NCI-H1417 treated with DMSO at 0.1 percent for 48 hours (cell line): ENCODE measurements at places on chromosomes 13 and 19.

DNA sequence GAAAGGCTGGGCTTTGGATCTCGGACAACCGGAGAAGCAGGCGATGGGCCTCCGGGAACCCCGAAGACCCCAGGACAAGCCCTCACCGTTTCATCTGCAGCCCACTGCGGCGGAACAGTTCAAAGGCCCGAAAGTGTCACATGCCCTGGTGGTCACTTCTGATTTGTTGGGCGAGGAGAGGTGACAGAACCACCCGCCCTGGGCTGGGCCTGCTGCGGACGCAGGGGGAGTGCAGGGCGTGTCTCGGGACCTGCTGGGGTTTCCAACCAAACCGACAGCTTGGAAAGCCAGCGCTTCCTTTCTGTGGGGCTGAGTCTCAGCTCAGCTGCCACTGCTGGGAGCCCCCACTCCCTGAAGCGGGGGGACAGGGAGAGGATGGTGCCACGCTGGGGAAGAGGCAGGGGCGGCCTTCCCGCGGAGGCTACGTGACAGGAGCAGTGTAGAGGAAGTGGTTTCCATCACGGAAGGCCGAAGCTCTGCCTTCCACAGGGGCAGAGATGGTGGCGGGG, 22.8 kb upstream of the ZBTB7A start:
- DNase-seq = no peak

DNA sequence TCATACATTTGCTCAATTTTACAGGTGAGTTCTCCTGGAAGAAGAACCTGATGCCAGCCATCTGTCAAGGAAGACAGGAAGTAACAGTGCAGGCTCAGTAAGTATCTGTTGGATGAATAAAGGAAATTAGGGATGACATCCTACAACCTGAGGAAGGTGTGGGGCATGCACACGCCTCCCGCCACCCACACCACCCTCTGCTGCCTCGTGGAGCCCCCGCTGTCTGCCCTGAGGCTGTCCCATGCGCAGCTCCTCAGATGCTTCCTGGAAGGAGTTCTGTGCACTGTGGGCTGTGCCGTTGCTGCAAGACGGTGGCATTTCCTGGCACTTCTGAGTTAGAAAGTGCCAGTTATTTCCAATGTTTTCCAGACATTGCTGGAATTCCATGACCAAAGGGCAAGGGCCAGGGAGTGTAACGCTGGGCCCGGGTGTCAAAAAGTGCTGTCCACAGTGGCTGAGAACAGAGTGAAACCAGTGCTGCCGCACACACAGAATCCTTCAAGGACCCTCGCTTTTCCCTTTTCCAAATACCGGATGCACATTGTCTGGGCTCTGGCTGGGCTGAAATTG, 4.2 kb upstream of the TEX29 start:
- DNase-seq = no peak

GRCh38 chr19:18408053-18408476, 10.6 kb upstream of the LRRC25 start:
- no peak for DNase-seq

- DNase-seq = no peak
These were observed 93.2 kb downstream of the TSHZ3 start for GRCh38 chr19:31255831-31256592.

- no peak for DNase-seq
These were observed 39.2 kb upstream of the MIR17HG start for GRCh38 chr13:91308299-91308698.

DNA sequence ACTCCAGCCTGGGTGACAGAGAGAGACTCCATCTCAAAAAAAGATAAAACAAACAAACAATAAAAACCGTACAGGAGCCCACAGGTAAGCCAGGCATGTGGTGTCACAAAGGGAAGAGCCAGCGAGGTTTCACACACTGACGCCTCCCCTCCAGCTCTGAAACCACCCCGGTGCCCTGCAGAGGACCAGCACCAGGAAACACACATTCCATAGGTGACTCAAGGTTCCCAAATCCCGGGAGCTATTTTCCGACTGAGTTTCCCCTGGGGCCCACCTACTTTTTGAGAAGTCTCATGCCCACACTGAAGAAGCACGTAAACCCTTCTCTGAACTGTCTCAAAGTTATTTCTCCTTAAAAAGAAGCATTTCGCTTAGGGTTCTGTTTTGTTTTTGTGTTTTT, 40.3 kb downstream of the RHPN2 start:
- no peak for DNase-seq

- no peak for DNase-seq
These were observed 70.9 kb upstream of the MYO16 start for GRCh38 chr13:108558489-108558888.

DNA sequence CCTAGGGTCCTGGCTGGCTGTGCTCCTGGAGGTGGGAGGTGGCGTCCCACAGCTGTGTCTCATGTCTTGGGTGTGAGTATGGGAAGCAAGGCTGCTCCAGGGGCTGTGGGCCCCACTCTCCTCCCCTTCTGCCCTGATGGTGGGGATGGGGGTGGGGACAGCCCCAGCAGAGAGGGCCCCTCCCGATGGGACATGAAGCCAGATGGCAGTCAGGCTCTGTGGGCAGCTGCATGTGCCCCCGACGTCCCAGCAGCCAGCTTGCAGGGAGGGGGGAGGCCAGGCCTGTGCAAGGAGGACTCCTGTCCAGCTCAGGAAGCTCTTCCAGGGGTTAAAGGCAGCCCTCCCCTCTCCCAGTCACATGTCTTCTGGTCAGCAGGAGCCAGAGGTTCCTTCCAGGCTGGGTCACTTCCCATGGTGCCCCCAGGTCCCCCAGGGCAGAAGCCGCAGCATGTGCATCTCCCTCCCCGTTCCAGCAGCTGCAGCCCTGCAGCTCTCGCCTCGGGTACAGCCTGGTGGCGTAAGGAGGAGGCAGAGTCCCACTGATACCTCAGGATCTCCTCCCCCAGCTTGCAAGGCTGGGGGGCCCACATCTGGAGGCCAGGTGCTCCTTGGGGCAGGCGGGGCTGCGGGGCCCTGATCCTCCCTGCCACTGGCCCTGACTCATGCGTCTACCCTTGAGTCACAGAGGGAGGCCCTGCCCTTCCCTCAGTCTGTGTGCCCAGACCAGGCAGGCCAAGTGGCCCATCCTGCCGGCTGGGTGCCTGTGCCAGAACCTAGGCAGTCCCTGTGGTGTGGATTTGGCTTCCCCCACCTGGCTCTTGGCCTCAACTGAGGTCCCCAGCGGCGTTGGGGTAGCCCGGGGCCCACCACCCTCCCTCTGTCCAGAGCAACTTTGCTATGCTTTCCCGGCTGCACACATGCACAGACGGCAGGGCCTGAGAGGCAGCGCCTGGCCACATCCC, 13.0 kb downstream of the YIPF2 start:
- no peak for DNase-seq

GRCh38 chr13:74825152-74825937, 656.6 kb downstream of the TBC1D4 start:
- DNase-seq = no peak

- DNase-seq = no peak
These were observed 6.5 kb upstream of the EIF3G start for GRCh38 chr19:10126213-10126639.

DNA sequence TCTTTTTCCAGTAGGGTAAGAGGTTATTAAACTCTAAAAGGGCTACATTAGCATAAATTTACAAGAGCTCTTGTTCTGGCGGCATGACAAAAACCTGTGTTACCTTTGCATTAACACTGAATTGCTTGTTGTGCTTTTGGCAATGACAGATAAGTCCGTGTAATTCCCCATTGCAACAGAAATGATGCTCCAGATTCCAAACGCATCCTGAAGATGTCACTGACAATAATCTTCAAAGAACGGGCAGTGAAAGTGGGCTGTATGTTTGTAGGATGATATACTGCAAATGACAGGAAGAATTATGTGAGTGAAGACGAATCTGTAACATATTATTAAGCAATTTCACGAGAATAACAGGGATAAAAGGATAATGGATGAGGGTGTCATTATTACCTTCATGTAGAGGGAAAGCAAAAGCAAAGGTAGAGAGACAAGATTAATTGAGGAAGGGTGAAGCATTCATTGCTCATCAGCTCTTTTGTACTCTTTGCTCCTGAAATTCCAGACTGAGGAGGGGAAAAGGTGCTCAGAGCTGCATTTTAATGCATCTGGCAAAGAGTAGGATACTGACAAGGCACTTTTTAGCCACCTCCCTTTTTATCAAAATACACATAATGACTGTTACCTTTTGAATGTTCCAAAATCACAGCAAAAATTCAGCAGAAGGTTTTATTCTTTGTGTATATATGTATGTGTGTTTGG, 38.5 kb upstream of the MAB21L1 start:
- DNase-seq = peak; percentile 26

GRCh38 chr13:23381866-23382265, 51.6 kb downstream of the SACS start:
- no peak for DNase-seq

DNA sequence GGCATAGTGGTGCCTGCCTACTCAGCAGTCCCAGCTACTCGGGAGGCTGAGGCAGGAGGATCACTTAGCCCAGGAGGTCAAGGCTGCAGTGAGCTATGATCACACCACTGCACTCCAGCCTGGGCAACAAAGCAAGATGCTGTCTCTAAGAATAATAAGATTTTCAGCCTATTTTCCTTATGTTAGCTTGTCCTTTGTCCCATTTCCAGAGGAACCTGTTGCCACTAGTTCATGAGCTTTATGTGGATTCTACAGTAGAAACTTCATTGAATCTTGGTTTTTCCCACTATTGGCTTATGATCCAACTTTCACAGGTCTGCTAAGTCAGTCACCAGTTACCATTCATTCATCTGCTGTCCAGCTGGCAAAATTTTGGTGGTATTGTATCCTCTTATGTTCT, 18.2 kb downstream of the FFAR2 start:
- no peak for DNase-seq

DNA sequence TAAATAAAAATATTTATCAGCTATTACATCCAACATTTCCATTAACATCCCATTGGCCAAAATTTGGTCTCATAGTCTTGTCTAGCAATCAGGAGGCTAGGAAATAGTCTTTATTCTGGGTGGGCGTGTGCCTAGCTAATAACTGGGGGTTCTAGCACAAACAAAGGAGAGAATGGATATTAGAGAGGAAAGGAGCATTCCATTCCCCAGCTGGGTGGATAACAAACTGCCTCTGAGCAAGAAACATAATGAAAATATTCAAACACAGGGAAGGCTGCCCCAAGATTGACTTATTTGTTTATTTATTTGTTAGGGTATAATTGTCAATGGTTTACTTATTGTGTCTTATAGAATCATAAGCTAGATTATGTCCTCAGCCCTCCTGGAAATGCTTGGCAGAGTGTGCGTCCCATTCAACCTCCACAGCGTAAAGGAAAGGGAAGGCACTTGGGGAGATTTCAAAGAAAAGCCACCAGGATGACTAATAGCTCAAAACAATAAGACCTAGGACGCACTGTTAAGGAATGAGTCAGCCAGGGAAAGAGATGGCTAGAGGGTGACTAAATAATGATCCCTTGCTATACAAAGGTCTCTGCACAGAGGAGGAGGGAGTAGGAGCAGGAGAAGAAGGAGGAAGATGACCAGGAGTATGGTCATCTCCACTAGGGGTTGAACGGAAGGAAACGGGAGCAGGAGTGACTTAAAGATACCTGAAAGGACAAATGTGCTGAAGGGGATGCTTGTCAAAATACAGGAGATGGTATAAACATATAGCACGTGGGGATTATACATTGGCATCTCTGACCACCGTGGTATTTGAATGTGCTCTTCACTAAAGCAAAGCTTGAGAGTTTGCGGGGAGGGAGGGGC, 23.5 kb upstream of the USP12 start:
- no peak for DNase-seq

GRCh38 chr13:30234619-30235162, 72.7 kb downstream of the KATNAL1 start:
- DNase-seq = no peak

- DNase-seq = no peak
These were observed 785.0 kb downstream of the SLITRK5 start for GRCh38 chr13:88456151-88456550.

GRCh38 chr13:37074703-37075102, 15.2 kb upstream of the SUPT20H start:
- no peak for DNase-seq

DNA sequence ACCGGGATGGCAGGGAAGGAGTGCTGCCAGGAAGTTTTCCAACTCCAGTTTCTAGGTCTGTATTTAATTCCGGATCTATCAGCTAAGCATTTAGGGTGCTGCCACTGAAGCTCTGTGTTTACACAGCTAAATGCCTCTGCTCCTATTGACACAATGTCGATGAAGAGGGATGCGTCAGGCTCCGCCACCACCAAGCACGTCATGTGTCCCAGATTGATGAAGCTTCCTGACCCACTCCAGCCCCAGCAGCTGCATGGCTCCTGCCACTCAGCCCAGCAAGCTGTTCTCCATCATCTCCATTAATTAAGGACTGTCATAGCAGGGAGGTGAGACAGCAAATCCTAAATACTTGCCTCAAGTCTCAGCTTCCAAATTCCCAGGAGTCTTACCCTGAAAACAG, 435.2 kb upstream of the ZNF507 start:
- DNase-seq = no peak

- no peak for DNase-seq
These were observed 13.5 kb upstream of the BSG start for GRCh38 chr19:558770-559439.

DNA sequence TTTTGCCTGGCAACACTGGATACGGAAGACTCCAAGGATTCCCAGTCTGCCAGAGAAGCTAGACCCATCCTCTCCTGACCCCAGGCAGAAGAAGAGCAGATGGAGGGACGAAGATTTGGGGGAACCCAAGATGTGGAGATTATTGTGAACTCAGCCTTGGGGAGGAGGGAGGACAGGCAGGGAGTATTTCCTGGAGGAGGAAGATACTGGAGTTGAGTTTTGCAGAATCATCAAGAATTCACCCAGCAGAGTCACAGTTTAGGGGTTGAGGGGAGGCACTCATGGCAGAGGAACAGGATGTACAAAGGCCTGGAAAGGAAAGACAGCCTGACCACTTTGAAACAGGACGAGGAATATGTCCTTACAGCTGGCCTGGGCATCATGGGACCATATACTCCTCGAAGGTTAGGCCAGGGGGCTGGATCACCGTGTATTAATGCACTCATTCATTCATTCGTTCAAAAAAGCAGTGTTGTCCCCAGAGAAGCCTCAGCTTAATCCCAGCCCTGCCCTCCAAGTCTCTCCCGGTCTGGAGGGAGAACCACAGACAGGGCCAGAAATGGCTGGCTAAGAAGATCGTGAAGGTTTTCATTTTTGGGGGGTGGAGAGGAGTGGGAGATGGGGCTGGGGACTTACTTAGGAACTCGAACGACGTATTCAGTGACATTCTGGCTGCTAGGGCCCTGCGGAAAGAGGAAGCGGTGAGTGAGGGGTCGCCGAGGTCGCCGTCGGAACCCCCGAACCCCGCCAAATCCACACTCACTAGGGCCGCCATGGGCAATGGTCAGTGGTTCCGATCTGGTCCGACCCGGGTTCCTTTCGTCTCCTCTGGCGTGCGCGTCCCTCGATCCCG, 517 bp downstream of the GTF2F1 start:
- no peak for DNase-seq
